ENCODE measurements at places on chromosomes 5 and 9.

GRCh38 chr5:95812074-95812471, 10.5 kb downstream of the GLRX start:
- no peak for DNase-seq

DNA sequence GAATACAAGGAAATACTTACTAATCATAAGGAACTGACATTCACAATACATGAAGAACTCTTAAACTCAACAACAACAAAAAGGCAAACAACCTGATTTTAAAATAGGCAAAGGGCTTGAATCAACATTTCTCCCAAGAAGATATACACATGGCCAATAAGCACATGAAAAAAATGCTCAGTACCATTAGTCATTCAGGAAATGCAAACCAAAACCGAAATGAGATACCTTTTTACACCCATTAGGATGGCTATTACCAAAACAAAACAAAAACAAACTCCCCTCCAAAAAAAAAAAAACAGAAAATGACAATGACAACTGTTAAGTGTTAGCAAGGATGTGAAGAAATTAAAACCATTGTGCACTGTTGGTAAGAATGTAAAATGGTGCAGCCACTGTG, 104.1 kb upstream of the ZNF462 start:
- no peak for DNase-seq

GRCh38 chr9:91903126-91903911, 46.7 kb downstream of the ROR2 start:
- DNase-seq, result no peak

- no peak for DNase-seq
These were observed 150.3 kb downstream of the UNC13B start for GRCh38 chr9:35311891-35312639.

DNA sequence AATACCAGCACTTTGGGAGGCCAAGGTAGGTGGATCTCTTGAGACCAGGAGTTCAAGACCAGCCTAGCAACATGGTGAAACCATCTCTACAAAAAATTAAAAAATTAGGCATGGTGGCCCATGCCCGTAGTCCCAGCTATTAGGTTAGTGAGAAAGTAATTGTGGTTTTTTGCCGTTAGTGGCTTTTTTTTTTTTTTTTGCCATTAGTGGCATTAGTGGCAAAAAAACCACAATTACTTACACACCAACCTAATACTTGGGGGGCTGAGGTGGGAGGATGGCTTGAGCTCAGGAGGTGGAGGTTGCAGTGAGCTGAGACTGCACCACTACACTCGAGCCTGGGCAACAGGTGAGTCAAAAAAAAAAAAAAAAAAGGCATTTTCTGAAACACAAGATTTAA, 27.8 kb downstream of the MLANA start:
- no peak for DNase-seq

GRCh38 chr5:57398413-57399093, 84.1 kb downstream of the ACTBL2 start:
- no peak for DNase-seq

- peak; percentile 66 for DNase-seq
These were observed 153.6 kb downstream of the TSSK1B start for GRCh38 chr5:113281194-113281593.

- no peak for DNase-seq
These were observed 35.8 kb downstream of the HACD4 start for GRCh38 chr9:20995616-20996015.

DNA sequence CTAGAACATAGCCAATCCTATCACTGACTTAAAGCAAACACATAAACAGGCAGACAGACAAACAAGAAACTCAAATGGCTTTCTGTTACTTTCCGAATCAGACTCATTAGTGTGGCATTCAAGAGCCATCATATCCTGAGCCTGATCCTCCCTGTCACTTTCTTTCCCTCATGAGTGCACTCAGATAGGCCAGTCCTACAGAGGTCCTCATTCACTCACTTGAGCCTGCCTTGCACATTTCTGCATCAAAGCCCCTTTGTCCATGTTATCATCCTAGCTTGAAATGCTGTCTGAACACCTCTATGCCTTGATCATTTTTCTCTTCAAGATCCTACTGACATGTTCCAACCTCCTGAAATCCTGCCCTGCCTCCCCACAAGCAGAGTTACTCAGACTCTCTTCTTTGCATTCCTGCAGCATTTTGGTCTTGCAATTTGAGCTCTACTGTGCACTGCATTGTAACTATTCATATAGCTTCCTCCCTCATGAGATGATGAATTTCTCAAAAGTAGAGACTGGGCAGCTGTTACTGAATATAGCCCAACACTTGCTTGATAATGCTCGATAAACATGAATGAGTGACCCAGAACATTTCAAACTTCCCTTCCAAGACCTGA, 126.9 kb downstream of the PALM2AKAP2 start:
- DNase-seq, result no peak
